Activated T-cell treated with anti-CD3 and anti-CD28 coated beads, Interleukin-2, amount 50 U/mL, for 72 hours (primary cell): ENCODE measurements at places on chromosomes 3 and 15.

DNA sequence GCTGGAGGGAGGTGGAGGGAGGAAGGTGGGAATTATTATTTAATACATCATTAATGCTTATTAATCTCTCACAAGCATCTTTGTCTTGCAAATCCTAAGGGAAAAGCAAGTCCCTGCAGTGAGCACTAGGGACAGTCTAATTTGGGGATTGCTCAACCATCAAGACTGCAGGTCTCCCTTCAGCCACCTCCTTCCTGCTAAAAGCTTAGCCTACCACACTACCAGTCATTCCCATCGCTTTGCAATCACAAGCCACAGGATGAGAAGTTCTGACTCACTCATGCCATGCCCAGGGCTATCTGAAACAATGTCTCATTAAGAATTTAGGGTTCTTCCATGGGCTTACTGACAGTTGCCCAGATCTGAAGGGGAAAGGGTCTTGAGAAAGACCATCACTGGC, 51.0 kb upstream of the EIF1B start:
- DNase-seq: no peak

GRCh38 chr3:178381971-178382448, 154.2 kb upstream of the KCNMB2 start:
- no peak for DNase-seq

GRCh38 chr15:74545776-74546656, 5.0 kb downstream of the ARID3B start:
- peak; percentile 96 for DNase-seq

- DNase-seq: no peak
These were observed 48.3 kb downstream of the GNB4 start for GRCh38 chr3:179402963-179403362.

DNA sequence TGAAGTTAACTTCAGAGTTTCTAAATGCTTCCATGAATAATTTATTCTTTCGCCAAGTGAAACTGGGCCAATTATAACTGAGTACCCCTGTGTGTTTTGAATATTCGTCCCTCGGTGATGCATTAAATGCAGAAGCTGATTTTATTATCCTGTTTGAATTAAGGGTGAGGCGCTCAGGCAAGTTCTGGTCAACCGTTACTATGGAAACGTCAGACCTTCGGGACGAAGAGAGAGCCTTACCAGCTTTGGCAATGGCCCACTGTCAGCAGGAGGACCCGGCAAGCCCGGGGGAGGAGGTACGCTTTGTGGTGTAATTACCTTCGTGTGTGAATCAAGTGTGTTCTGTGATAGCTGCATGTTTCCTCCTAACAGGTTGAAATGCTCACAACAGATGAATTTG, 239.8 kb downstream of the ITPR1 start:
- DNase-seq: no peak

DNA sequence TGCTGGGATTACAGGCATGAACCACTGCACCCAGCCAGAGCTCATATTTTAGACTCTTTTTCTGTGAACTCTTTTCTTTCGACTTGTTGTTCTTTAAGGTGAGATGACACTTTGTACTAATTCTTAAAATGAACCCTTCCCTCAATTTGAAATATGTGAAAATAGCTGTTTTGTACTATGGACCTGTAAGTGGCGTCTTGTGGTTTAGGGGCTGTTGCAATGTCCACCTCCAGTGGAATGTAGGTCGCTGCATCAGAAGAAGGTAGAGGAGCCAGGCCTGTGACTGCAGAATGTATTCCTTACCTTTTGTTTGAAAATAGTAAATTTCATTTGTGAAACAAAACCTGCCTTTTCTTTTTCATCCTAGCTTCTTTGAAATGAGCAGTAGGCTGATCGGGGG, 38.9 kb downstream of the FNDC3B start:
- DNase-seq: no peak
